ENCODE measurements at places on chromosomes 16 and 17. TPM values are rescaled to one million over a fixed set of nuclear protein-coding genes. Genes with fewer than 3 reads are reported as not detected.
A peak's percentile ranks its signal among the peaks of the same experiment; 100 is the strongest.

The CACNA1H gene
- total RNA-seq = 2.0 TPM

The ALKBH5 gene
- total RNA-seq = 116 TPM

The FAM83G gene
- total RNA-seq = 26.3 TPM

The KRT9 gene
- total RNA-seq = not detected

The DNAH3 gene
- 0.07 TPM for total RNA-seq

The LMF1 gene
- total RNA-seq = 14.1 TPM

The GAST gene
- not detected for total RNA-seq

DNA sequence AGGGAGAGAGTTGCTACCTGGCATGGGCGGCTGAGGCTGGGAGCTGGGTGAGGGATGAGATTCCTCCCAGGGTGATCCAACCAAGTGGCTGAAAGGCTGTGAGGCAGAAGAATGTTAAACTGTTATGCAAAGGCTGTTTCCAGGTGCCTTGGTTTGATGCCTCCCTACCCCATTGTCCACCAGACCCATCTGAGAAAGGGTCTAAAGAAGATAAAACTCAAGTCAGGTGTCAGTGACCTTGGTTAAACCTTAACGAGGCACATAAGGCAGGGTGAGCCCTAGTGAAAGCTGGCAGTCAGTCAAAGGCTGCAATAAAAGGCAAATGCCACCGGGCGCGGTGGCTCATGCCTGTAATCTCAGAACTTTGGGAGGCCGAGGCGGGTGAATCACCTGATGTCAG is 23.8 kb downstream of the LDHD start:
- no peak for DNase-seq

- DNase-seq = no peak
These were observed 38.3 kb upstream of the SMPD3 start for GRCh38 chr16:68486502-68487202.

DNA sequence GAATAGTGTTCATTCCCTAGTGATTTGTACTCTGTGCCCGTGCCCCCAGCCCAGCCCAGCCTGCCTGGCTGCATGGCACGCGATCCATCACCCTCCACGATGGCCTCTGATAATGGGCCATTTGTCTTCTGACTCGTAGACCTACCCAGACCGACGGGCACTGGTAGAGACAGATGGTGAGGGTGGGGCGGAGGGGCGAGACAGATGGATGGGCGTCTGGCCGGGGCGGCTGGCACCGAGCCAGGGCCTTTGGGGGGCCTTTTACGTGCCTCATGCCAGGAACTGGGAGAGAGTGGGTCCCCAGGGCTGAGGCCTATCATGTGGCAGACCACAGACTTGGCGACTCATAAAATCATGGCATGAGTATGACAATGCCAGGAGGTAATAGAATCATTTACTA is 25.4 kb downstream of the CRHR1 start:
- peak; percentile 14 for DNase-seq

DNA sequence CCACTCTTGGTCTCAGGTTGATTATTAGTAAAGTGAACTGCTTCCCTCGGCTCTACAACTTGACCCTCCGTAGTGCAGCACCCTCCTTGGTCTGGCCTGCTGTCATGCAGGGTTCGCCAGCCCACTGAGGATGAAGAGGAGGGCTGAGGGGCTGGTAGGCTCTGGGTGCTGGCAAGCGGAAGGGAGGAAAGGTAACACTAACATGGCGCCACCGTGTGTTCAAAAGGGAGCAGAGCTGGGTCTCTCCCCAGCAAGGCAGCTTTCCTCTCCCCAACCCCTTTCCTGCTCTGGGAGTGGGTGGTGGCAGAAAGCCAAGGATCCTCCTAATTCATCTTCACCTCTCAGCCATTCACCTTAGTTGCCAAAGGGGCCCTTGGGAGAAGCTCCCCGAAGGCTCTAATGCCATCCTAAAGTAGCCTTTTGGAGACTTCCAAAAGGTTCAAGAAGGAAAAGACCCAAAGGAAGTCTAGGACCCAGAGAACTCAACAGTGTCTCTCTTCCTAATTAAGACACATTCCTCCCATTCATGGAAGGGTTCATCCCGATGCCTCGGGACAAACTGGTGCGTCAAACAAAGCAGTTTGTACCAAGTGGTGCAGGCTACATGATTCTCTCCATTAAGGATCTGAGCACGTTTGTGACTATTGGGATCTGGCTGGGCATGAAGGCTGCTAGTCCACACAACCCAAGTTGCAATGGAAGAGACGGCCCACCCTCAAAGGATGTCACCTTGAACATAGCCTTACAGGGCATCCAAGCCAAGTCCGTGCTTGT is 90.8 kb upstream of the TOB1 start:
- DNase-seq = peak; percentile 58

- no peak for DNase-seq
These were observed 19.8 kb upstream of the IL21R start for GRCh38 chr16:27381974-27382855.

DNA sequence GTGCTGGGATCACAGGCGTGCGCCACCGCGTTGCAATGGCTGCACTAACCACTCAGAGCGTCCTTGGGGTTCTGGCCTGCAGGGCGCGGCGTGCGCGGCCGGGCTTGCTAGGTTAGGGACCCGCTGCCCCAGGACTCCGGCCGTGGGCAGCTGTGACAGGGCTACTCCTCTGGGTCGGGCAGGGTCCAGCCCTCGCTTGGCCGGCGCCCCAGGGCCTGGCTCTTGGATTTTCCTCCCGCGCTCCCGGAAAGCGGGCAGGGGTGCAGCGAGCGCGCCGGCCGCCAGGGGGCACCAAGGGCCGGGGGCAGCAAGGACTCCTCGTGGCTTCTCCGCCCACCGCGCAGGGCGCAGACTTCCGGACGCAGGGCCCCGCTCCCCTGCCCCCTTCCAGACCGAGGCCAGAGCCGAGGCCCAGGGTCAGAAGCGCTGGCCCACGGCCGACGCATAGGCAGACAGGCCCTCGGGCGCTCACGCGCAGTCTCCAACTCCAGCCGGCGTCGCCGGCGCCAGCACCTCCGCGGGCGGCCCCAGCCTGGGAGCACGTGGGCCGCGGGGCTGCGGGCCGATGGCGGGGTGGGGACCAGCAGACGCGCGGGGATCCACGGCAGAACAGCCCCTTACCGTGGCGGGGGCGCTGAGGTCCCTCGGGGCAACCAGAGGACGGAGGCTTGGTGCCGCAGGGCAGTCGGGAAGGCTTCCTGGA is 355 bp downstream of the TLE7 start:
- DNase-seq = no peak

- no peak for DNase-seq
These were observed 47.1 kb upstream of the CIBAR2 start for GRCh38 chr16:85159179-85159980.

- DNase-seq = no peak
These were observed 702.6 kb upstream of the CDH8 start for GRCh38 chr16:62738666-62739460.

DNA sequence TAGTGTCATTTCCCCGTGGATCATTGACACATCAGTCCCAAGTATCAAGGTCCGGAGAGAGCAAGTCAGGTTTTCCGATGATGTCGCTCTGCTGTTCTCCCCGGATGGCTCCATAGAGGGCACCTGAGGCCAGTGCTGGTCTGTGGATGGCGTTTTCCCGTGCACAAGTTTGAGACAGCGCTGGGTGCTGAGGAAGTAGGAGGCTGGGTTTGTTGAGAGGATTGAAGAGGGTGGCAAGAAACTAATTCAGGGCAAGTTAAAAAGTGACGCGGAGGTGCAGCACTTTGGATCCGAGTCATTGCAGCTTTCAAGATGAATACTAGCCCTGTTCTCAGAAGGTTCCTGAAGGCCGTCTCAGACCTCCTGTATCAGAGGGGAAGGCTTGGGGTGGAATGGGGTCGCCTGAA is 7.7 kb downstream of the NUBP1 start:
- no peak for DNase-seq

GRCh38 chr17:60712675-60713074 is 35.0 kb downstream of the BCAS3 start:
- no peak for DNase-seq

DNA sequence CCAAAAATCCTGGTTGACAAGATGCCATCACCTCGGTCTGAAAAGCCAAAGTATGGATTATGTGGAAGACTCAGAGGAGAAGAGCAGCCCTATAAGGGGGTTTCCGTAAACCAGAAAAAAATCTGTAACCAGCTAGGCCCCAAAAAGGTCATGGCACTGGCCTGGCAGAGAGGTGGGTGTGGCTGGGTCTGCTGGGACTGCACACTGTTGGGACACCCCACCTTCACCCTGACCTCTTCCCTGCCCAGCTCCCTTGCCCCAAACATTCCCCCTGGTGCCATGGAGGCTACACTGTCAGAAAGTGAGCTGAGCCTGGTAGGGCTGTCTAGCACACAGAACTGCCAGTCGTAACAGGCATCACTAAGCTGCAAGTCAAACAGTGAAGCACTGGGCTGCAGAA is 6.5 kb downstream of the SLC47A2 start:
- no peak for DNase-seq
